COLO829 (cell line): ENCODE measurements at places on chromosomes 4 and X.

- DNase-seq = no peak
Measured at GRCh38 chrX:141469469-141469868, 115.1 kb downstream of the SPANXA1 start.

DNA sequence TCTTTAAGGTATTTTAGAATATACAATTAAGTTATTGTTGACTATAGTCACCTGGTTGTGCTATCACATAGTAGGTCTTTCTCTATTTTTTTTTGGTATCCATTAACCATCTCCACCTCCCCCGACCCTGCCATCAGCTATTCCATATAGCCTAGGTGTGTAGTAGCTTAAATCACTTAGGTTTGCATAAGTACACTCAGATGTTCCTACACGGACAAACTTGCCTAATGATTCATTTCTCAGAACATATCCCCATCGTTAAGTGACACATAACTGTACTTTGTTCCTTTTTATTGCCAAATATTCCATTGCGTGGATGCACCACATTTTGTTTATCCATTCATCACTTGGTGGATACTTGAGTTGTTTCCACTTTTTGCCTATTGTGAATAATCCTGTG is 67.9 kb downstream of the SLAIN2 start:
- no peak for DNase-seq

DNA sequence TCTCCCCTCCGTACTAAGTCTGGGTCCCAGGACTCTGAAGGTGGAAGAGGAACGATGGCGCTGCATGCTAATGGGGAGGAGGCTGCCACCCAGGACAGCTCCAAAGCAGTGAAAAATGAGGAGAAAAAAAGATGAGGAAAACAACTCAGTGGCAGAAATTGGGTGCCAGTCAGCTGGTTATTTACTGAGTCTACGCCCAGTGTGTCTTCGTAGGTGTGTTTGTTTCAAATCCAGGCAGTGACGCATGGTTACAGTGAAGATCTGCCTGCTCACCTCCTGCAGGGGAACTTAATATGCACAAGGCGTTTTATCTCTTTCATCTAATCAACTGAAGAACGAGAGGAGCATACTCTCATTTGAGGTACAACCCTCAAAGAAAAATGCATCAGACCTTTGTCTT is 70.9 kb upstream of the FBXW7 start:
- no peak for DNase-seq

DNA sequence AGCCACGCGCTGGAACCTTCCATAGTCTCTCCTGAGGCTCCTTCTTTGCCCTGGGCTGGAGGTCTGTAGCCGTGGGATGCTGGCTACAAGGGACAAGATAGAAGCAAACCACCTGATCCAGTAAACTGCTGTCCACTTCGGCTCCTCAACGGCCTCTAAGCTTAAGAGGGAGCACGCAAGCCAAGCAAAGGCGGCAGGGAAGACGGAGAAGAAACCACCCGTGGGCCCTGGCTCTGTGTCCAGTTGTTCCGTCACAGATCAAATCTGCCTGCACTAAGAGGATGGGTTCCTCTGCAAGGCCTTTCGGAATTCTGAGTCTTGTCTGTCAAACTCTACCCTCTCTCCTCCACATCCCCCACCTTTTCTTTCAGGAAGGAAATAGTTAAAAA is 401 bp upstream of the EDNRA start:
- DNase-seq = no peak

GRCh38 chr4:106369456-106370060 is 980 bp upstream of the GIMD1 start:
- DNase-seq = peak; percentile 63

- no peak for DNase-seq
Measured at GRCh38 chr4:180422989-180423711, 1820.1 kb upstream of the TENM3 start.

GRCh38 chr4:173539986-173540385 is 10.0 kb upstream of the HAND2 start:
- no peak for DNase-seq

- peak; percentile 35 for DNase-seq
Measured at GRCh38 chrX:80335062-80335830, 85.0 kb upstream of the TENT5D start.

DNA sequence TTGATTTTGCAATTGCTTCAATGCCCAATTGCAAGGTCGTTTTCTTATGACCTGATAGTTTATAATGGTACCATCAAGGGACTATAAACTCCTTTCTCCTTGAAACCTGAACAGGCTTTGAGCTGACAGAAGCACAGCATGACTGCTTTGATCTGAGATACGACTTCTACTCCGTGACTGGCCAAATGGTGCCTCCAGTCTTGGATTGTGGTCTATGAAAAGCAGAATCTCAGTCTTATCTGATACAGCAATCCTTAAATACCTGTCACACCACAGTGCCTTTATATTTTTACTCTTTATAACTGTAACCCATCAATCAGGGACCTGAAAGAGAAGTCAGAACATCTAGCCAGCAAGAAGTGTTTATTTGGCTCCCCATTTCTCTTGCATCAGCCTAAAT is 93.1 kb downstream of the DOCK11 start:
- no peak for DNase-seq

- no peak for DNase-seq
Measured at GRCh38 chr4:165656399-165656798, 216.6 kb upstream of the TLL1 start.

DNA sequence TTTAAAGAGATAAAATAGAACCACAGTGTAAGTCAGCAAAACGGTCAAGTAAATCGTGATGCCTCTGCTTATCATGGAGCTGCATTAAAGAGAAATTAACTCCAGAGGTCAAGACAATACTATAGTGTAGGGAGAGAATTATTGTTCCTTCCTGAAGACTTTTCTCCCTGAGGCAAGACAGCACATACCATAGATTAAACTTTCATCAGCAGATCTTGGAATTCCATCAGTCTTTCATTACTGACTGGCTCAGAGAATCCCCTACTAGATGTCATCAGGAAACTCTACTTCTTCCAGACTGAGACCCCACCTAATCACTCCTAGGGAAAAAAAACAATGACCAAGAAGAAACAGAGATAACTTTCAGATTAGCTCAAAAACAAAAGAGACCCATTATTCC is 131.3 kb downstream of the NSUN7 start:
- DNase-seq = no peak

- DNase-seq = no peak
Measured at GRCh38 chr4:109985993-109986974, 73.6 kb downstream of the EGF start.

- no peak for DNase-seq
Measured at GRCh38 chr4:32470087-32470585, 1750.0 kb downstream of the PCDH7 start.

DNA sequence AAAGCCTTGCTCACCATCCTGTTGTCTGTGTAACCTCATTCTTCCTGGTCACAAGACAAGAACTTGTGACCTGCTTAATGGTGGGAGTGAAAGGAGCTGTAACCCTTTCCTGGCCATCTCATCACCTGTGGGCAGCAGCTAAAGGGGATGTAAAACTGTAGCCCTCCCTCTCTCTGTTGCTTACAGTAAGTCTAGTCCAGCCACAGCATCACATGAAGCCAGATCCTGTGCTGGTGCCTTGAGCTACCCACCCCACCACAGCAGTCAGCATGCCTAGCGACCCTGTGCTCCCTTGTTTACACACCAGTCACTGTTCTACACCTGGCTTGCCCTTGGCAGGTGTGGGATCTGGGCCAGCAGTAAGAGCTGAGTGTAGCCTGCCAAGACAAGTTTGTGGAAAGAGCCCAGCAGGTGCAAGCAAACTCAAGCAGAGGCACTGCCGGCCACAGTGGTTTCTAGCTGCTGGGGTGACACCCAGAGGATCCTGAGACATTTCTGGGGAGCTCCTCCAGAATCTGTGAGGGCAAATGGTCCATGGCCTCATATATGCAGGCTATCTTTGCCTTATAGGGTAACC is 41.0 kb downstream of the UGT2B28 start:
- DNase-seq = no peak

GRCh38 chr4:17284323-17285175 is 227.3 kb downstream of the QDPR start:
- DNase-seq = no peak

DNA sequence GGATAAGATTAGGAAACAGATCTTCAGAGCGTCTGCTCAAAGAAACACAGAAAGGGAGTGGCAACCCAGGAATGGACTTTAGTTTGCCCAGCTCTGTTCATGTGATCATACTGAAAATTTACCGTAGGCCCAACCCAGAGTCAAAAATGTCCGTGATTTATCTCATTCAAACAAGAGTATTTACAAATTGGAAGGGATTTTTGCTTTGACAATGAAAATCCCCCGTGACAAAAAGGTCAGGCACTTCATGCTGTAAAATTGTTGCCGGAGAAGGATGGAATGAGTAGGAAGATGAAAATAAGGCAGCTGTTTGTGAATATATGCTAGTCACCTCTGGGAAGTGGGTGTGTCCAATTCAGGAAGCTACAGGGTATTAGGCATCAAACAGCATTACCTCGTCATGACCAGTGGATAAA is 1.2 kb downstream of the SULT1B1 start:
- DNase-seq = no peak

DNA sequence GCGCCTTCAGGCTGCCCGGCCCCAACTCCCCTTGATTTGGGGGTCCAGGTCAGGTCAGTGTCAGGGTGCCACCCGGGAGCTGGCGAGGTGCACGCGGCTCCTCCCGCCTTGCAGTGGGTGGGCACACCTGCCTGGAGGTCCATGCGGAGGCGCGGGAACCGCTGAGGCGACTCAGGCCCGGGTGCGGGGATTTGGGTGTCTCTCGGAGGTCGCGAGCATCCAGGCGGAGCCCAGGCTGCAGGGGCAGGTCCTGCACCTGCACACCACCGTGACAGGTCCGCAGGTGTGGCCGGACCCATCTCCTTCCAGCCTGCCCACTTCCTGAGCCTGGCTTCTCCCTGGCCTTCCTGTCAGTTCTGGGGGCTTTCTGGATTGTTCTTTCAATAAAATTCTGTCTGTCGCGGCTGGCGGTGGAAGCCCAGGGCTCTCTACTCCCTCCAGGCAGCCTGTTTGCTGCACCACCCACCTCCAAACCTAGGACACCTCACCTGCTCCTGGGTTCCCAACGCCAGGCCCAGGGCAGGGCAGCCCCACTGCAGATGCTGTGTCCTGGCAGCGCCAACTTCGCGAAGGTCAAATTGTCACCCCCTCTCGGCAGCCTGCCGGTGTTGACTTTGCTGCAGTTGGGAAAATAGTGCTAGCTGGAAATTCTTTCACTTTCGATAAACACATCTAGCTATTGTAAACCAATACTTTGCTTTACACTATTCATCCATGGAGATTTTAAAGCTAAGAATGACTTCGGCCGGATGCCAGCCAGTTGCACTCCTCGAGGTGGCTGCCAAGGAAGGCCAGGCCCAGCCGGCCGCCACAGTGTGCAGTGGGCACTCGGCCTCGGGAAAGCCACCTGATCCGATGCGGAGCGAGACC is 35.9 kb downstream of the FGFRL1 start:
- no peak for DNase-seq

GRCh38 chr4:10040049-10040892 is 19.0 kb upstream of the SLC2A9 start:
- DNase-seq = no peak

- DNase-seq = no peak
Measured at GRCh38 chr4:186217733-186218293, 9.5 kb upstream of the KLKB1 start.

- peak; percentile 45 for DNase-seq
Measured at GRCh38 chr4:64713256-64713840, 304.1 kb upstream of the TECRL start.

- DNase-seq = no peak
Measured at GRCh38 chr4:127889903-127890302, 9.2 kb downstream of the PLK4 start.

DNA sequence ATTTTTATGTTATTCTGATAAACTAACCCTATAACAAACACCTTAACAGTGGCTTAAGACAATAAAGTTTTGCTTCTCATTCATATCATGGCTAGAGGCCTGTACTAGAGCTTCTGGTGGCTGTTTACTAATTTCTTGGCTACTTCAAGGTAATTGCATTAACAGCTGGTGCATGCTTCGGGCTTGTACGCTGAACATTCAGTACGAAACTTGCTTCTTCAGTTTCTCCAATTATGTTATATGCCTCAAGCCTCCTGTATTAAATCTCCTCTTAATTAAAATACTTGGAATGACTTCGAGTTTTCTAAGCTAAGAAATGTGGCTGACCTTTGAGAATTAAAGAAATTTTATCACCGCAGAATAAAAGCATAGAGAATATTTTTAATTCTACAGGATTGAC is 138.9 kb upstream of the TRAM1L1 start:
- DNase-seq = no peak
